ENCODE measurements at places on chromosomes 6 and 20. TPM values are rescaled to one million over a fixed set of nuclear protein-coding genes. Genes with fewer than 3 reads are reported as not detected.

DNA sequence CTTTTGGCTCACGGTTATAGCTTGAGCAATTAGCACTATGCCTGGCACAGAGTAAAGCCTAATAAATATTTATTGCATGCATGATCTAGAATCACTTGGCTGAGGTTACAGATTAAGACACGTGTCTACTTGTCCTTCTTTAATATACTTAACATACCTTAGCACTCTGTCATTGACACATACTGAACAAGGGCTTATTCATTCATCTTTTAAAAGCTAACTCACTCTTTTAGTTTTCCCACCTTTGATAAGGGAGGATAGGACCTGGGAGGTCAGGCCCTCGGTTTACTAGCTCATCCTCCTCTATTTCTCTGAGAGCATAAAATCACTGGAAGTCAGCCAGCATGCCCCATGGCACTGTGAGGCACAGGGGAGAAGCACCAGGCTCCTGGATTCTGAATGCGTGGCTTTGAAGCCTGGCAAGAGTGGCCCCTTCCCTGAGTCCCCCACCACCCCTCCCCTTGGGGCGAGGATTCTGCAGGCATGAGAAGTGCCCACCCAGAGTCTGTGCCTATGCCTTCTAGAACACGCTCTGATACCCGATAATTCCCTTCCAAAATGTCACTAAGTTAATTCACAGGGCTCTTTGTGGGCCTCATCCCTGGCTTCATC, 11.2 kb downstream of the ZCCHC3 start:
- peaks cover 11% of the 10 kb centered on the region for H3K4me1 ChIP-seq
- no peaks in the 10 kb centered on the region for H3K36me3 ChIP-seq
- H3K4me3 ChIP-seq, result no peak overlapping the region
- peak overlapping the region; percentile 86 for H3K27ac ChIP-seq
- H3K27me3 ChIP-seq, result no peaks in the 10 kb centered on the region
- DNase-seq, result no peak

The ACTL10 gene
- 0.17 TPM for total RNA-seq

The TNXB gene
- total RNA-seq, result 51.8 TPM

DNA sequence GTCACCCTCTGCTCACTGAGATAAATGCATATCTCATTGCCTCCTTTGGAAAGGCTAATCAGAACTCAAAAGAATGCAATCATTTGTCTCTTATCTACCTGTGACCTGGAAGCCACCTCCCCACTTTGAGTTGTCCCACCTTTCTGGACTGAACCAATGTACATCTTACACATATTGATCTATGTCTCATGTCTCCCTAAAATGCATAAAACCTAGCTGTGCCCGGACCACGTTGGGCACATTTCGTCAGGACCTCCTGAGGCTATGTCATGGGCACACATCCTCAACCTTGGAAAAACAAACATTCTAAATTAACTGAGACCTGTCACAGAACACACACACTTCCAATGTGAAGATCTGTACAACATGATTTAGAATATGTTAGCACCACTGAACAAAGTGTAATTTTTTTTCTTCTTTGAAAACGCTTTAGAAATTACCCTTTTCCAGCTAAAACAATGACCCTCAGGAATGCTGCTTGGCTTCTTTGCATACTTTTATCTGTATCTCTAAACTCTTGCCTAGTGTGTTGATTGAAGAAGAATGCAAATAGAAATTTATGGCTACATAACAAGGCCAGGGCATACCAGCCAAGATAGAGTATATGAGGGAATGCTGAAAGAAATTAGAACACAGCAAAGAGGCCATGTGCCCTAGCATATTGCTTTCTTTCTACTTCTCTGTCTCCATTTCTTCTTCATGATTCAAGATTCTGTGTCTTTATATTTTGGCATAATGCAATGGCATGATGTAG, 84.6 kb upstream of the DST start:
- H3K27ac ChIP-seq, result no peak overlapping the region
- peaks cover 56% of the 10 kb centered on the region for H3K4me1 ChIP-seq

The PACRG gene
- total RNA-seq, result 3.2 TPM

DNA sequence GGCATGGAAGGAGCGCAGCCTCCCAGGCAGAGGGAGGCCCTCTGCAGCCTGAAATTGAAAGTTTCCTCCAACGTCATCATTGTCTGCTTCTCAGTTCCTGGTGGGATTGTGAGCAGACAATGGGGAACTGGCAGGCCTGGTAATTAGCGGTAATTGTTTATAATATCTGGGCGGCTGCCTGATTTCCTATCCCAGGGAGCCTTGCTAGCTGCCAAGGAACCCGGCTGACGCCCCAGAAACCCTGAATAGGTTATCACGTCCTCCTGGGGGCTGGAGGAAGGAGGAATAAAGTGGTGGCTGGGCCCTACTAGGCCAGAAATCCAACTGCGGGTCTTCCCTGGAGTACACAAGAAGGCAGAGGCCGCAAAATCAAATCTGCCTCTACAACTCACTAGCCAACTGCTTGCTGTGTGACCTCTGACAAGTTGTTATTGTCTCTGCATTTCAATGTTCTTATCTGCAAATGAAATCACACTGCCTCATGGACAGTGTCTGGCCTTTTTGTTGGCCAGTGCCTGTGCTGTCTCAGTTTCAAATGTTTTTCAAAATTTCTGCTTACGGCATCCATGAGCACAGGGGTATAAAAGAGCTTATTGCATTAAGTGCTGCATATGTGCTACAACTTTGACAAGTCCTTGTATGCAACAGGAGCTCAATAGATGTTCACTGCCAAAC, 16.9 kb downstream of the KCNK15 start:
- H3K4me3 ChIP-seq, result no peak overlapping the region
- peak; percentile 43 for DNase-seq
- peak overlapping the region; percentile 90 for H3K27ac ChIP-seq
- no peaks in the 10 kb centered on the region for H3K36me3 ChIP-seq

DNA sequence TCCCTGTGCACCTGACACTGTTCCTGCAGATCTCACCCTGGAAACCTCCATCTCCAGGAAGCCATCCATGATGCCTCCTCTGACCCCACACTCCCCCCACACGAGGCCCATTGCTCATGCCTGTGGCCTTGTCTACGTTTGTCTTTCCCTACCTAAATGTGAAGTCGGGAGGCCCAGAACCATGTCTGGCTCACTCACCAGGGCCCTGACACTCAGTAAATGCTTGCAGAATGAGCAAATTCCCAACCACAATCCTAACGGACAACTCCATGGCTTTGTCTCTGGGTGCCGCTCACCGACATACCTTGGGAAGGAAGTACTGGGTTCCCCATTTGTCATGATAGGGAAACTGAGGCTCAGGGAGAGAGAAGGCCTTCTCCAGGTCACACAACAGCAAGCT, 7.3 kb downstream of the PEDS1 start:
- peaks cover 51% of the 10 kb centered on the region for H3K4me1 ChIP-seq
- peak overlapping the region; percentile 70 for H3K27ac ChIP-seq
- H3K27me3 ChIP-seq, result no peaks in the 10 kb centered on the region
- no peak for DNase-seq

- peaks cover 20% of the 10 kb centered on the region for H3K27me3 ChIP-seq
- no peaks in the 10 kb centered on the region for H3K36me3 ChIP-seq
- peak overlapping the region; percentile 57 for H3K4me3 ChIP-seq
- H3K27ac ChIP-seq, result no peak overlapping the region
Measured at GRCh38 chr6:77466055-77466450, 2.8 kb upstream of the HTR1B start.

- H3K4me3 ChIP-seq, result no peak overlapping the region
- no peaks in the 10 kb centered on the region for H3K4me1 ChIP-seq
Measured at GRCh38 chr6:122695188-122695587, 84.3 kb upstream of the FABP7 start.

DNA sequence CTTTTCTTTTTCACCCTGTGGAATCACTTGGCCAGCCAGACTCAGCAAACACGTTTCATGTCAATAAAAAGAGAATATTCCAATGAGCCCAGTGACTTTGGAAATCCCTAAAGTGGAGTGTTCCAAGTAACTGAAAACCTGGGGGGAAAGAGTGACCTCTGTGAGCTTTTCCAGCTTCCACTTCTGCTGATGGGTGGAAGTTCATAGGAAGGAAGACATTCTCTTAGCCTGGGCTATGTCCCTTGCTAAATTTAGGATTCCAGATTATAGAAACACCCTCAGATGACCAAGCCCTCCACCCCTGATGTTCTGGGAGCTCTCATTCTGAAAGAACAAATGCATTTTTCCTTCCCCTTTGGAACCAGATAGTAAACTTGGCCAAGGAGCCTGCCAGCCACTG, 44.8 kb upstream of the EDN1 start:
- H3K4me1 ChIP-seq, result no peaks in the 10 kb centered on the region
- H3K27ac ChIP-seq, result no peak overlapping the region
- no peak overlapping the region for H3K4me3 ChIP-seq
- no peaks in the 10 kb centered on the region for H3K36me3 ChIP-seq
- no peak for DNase-seq

The BLTP3A gene
- total RNA-seq, result 22.4 TPM

GRCh38 chr6:44298055-44298803, 14.9 kb downstream of the AARS2 start:
- H3K36me3 ChIP-seq, result peaks cover 27% of the 10 kb centered on the region
- H3K4me3 ChIP-seq, result no peak overlapping the region
- DNase-seq, result no peak
- H3K27me3 ChIP-seq, result peaks cover 11% of the 10 kb centered on the region
- H3K27ac ChIP-seq, result no peak overlapping the region

DNA sequence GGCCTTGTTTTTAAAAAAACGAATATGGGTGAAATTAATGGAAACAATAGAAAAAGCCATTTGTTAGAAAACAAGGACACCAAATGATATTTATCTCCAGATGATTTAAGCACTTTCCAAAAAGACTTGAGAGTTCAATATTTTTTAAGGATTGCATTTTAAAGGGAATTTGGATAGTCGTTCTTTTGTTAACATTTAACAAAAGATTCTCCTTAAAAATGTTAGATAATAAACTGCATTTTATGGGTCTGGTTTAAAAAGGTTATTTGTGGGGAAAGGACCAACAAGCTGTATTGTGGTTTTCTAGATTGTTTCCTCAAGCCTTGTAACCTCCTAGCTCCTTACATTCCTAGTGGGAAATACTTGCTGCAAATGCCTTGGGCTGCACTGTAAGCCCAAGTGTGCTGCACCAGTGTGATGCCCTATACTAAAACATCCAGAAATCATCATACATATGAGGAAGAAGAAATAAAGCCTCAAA, 1.5 kb upstream of the PHIP start:
- H3K36me3 ChIP-seq, result no peaks in the 10 kb centered on the region
- H3K4me3 ChIP-seq, result peak overlapping the region; percentile 91
- no peaks in the 10 kb centered on the region for H3K27me3 ChIP-seq

The HTR1B gene
- not detected for total RNA-seq

DNA sequence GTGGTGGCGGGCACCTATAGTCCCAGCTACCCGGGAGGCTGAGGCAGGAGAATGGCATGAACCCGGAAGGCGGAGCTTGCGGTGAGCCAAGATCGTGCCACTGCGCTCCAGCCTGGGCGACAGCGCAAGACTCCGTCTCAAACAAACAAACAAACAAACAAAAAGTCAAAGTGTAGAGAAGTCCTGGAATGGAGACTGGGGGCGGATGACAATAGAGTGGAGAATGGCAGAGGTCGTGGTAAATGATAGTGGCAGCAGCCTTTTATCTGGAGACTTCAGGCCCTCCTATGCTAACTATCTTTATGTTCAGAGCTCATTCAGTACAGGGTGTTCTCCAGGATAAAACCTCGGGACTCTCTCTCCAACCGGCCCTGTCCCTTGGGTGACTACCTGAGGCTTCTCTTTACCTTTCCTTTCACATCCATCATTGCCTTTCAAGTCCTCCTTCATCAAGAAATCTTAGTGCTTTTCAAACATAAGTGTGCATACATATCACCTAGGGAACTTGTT, 1.4 kb upstream of the FKBPL start:
- peaks cover 21% of the 10 kb centered on the region for H3K4me1 ChIP-seq
- peaks cover 7% of the 10 kb centered on the region for H3K36me3 ChIP-seq
- no peaks in the 10 kb centered on the region for H3K27me3 ChIP-seq
- no peak overlapping the region for H3K27ac ChIP-seq

DNA sequence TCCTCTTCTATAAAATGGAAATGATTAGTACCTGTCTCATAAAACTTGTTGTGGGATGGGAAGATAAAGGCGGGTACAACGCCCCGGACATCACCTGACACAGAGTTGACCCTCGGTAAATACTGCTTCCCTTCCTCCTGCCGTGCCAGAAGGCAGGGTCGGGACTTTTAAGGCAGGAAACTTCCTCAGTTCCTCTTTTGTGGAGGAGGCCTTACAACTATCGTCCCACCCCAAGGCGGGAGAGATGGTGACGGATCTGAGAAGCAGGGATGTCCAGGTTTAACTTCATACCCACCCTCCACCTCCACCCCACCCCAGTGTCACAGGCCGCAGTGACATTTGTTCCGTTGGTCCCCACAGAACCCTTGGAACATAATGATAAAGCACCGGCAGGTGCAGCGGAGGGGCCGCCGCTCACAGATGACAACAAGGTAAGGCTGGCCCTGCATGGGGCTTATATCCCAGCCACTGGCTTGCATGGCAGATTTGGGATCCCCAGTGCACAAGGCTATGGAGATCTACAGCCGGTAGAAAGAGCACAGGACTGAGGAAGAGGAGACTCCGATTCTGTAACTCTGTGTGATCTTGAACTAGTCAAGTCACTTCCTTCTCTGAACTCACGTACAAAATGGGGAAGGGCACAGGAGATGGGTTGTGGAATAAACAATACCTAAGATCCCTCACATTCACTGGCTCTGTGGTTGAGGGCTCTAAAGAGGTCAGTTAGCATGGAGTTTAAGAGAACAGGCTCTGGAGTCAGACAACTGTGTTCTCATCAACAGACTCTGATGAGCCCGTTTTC, 764 bp downstream of the DNTTIP1 start:
- H3K27me3 ChIP-seq, result no peaks in the 10 kb centered on the region
- H3K36me3 ChIP-seq, result peaks cover 42% of the 10 kb centered on the region
- peak; percentile 20 for DNase-seq
- peak overlapping the region; percentile 87 for H3K4me3 ChIP-seq
- H3K27ac ChIP-seq, result peak overlapping the region; percentile 97

DNA sequence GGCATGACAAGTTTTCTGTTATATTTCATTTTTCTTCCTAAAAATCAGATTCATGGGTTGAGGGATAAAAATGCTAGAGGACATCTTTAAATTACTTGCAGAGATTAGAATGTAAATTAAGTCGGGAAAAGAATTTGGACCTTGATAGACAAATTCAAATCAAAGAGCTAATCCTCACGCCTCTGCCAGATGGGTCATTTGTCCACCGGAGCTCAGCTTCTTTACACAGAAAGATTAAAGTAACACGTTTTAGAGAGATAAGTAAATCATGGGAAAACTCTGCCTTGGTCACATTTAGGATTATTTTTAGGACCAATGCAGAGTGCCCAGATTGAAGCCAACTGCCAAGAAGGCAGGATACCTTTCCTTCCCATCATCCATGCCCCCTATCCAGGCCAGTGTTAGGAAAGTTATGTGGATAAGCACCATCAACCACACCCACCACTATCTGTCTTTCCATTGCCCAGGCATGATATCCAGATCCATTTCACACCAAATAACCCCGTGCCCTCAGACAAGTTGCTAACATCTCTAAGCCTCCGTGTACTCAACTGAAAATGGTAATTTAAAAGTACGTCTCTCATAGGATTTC, 397.4 kb upstream of the PLCB4 start:
- peaks cover 23% of the 10 kb centered on the region for H3K4me1 ChIP-seq
- DNase-seq, result no peak
- H3K27me3 ChIP-seq, result no peaks in the 10 kb centered on the region
- H3K27ac ChIP-seq, result no peak overlapping the region
- H3K36me3 ChIP-seq, result no peaks in the 10 kb centered on the region

Data from heart left ventricle (tissue), 16 donors.